ENCODE measurements at places on chromosomes 5 and 9.

DNA sequence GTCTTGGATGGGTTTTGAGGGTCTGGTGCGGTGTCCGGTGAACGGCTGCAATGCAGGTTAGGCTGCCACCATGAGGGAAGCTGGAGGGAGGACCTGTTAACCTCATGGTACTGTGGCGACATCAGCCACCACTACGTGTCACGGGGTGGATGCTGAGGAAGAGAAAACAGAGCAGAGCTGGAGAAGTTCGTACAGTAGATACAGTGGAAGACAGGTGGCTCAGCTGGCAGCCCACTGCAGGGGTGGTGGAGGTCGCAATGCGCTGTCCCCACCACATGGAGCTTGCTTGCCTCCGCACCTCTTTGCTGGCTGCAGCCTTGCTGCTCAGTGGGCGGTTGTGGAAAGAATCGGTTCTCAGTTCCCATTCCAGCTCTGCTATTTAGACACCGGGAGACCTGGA, 2.8 kb downstream of the DCANP1 start:
- no peak for DNase-seq

DNA sequence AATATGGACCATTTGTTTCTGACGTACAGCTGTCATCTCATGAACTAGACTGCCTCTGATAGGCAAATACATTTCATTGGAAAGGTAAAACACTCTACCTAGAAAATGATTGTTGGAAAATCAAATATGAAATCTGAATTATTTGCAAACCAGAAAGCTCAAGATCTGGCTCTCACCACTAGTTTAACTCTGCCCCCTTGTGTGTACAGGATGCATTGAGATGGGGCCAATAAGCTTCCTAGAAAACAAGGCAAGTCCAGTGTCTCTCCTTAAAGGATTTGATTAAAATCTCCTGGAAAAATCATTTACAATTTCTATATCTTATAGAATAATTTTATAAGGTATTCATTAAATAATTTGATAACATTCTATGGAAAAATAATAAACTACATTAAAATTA, 311.9 kb upstream of the ANKH start:
- no peak for DNase-seq

DNA sequence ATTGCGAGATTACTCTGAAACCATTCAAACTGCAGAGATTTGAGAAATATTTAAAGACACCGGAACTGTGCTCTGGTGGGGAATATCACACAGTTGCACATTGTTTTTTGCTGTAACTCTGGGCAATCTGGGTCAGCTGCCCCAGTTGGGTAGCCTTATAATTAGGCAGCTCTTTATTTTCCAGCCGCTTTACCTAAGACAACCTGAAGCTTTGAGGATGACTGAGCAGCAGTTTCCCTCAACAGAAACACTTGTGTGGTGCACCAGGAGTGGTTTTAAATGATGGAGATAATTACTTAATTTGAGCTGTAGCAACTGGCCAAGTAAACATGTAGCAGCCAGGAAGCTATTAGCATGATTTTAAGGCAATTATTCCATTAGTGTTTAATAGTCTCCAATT, 2.9 kb downstream of the PLCXD3 start:
- no peak for DNase-seq

- no peak for DNase-seq
Observed at GRCh38 chr5:139882316-139882715, 86.7 kb downstream of the PSD2 start.

DNA sequence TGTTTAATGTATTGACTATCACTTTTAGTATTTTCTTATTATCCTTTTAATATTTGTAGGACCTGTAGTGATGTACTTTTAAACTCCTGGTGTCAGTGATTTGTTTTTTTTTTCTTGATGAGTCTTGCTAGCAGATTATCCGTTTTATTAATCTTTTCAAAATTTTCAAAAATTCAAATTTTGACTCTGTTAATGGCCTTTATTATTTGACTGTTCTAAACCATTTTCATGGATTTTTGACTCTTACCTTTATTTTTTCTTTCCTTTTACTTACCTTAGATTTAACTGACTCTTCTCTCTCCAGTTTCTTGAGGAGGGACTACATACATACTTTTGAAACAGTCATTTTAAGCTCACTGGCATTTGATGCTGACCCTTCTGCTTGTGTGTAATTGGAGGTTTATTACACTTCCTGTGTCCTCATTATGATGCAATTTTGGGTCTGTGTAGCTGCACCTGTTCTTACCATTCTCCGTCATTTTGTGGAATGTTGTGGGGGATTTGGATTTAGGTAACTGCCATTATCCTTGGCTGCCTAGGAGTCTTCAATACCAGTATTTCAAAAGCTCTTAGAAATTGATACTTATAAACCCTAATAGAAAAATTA, 32.0 kb upstream of the EXOC3 start:
- DNase-seq, result no peak

GRCh38 chr5:141958546-141959172, 657 bp upstream of the PCDH12 start:
- no peak for DNase-seq

- DNase-seq, result no peak
Observed at GRCh38 chr5:136133922-136134379, 1.3 kb downstream of the SMAD5 start.

DNA sequence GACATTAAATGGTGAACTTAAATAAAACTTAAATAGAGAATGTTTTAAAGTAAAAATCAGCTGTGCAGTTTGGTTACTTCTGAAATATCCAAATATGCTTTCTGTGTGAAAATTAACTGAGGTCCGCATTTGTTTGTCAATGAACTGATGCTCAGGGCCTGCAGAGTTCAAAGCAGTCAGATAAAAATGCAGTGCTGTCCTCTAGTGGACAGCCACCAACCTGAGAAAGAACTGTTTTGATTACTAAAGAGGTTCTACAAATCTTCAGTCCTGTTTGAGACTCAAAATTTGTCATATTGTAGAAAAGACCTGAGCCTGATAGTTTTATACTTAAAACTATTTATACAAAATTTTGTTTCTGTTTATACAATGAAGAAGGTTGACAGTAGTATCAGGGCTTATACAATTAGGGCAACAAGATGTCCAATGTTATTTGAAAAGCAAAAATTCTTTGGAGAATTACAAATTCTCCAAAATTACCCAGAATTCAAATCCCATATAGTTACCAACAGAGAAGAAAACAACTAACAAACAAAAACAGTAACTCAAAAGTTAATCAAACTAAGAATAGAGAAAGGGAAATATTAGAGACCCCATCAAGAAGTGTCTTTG, 232.3 kb upstream of the TBCA start:
- no peak for DNase-seq

DNA sequence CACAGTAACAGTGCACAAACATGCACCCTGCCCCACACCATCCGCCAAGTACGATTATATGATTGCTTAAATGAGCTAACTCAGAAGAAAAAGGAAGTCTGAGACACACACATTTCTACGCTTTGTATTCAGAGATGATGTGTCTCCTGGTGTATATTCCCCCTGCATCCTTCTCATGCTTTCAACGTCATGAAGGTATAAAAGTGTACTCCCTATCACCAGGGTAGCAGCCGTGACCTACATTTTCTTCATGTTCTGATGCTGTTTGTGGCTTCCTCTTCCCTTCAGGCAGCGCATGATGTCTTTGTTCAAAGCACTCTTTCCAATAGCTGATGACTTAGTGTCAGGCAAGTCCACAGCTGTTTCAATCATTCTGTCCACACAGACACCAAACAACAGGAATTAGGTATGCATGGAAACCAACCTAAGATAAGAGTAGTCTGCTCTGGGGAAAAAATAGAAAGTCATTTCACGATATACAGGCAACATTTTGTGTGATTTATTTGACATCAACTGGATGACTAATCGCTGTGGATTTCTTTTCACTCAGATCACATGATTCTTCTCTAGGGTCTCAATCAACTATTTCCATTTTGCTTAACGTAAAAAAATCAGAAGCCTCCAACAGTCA, 269.4 kb upstream of the PTGER4 start:
- DNase-seq, result peak; percentile 58

DNA sequence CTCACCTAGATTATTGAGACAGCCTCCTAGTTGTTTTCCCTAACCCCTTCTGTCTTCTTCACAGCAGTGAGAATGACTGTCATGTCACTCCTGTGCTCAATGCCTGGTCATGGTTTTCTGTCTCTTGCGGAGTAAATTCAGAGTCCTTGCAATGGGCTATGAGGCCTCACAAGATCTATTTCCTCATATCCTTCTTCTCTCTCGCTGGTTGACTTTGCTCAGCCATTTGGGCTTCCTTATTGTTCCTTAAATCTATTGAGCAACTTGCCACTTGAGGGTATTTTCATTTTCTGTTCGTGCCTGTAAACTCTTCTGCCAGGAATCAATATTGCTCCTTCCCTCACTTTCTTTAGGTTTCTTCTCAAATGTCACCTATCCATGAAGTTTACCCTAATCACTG, 9.0 kb downstream of the PPP3R2 start:
- no peak for DNase-seq

GRCh38 chr9:74322661-74323314, 174.3 kb upstream of the RORB start:
- no peak for DNase-seq

DNA sequence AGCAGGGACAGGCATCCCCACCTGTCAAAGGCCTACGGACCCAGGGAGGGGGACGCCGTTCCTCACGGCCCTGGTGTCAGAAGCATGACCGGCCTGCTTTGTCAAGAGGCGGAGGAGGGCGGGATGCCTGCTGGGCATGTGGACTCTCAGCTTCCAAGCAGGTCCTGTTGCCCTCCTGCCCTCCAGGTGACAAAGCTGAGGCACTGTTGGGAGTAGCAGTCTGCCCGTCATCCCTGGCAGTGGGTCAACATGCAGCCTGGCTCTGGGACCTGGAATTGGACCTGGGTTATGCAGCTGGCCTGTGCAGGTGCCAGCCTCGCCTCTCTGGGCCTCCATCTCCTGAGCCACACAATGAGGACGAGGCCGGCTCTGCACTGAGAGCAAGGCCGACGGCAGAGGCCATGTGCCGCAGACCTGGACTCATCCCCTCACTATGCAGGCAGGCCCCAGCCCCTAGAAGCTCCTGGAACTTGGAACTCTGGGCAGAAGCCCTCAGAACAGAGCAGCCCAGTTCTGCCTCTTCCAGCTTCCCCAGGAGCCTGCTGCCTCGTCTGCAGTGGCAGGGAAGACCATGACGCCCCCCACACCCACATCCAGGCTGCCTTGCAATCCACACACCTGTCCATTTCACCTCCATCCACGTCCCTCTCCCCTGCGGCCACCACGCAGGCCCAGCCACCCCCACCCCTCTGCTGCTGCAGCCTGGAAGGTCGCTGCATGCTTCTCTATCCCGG, 20.8 kb upstream of the FCN1 start:
- DNase-seq, result no peak

- no peak for DNase-seq
Observed at GRCh38 chr9:72382405-72382804, 17.4 kb upstream of the ZFAND5 start.

- no peak for DNase-seq
Observed at GRCh38 chr9:92292338-92293074, 991 bp downstream of the IARS1 start.

DNA sequence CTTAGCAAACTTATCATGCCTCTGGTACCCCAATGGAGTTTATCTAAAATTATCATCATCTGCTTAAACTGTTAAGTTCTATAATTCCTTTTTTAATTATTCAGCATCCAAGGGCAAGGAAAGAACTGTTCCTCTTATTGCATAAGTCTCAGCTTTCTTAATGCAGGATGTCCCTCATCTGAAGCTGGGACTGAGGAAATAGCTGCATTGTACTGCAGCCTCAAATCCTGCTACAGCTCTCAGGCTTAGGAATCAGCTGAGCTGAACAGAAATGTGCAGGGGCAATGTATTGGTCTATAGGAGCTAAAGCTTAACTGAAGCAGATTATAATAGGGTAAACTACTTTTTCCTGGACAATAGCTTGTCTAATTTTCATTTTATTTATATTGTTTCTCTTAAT, 48.0 kb downstream of the HAPLN1 start:
- DNase-seq, result no peak

- no peak for DNase-seq
Observed at GRCh38 chr5:133793756-133794465, 174.5 kb downstream of the C5orf15 start.

GRCh38 chr9:125549891-125550885, 156.8 kb downstream of the MAPKAP1 start:
- DNase-seq, result no peak

DNA sequence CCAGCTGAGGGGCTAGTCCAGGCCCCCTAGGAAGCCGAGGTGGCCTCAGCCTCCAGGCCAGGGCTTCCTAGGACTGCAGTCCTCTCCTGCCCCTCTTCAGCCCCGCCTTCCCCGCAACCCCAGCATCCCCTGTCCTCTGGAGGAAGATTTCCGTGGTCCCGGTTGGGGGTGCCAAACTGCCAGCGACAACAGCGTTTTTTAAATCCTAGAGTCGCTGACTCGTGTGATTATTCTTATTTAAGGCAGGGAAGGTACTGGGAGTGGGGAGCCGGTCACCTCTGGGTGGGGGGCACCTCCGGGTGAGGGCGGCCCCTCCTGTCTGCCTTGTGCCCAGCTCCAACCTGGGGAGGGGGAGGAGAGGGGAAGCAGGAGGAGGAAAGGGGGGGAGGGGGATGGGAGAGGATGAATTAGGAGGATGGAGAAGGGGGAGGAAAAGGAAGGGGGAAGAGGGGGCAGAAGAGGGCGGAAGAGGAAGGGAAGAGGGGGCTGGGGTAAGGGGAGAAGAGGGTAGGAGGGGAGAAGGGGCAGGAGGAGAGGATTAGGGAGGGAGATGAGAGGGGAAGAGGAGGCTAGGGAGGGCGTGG, 173.1 kb upstream of the IER5L start:
- DNase-seq, result no peak

DNA sequence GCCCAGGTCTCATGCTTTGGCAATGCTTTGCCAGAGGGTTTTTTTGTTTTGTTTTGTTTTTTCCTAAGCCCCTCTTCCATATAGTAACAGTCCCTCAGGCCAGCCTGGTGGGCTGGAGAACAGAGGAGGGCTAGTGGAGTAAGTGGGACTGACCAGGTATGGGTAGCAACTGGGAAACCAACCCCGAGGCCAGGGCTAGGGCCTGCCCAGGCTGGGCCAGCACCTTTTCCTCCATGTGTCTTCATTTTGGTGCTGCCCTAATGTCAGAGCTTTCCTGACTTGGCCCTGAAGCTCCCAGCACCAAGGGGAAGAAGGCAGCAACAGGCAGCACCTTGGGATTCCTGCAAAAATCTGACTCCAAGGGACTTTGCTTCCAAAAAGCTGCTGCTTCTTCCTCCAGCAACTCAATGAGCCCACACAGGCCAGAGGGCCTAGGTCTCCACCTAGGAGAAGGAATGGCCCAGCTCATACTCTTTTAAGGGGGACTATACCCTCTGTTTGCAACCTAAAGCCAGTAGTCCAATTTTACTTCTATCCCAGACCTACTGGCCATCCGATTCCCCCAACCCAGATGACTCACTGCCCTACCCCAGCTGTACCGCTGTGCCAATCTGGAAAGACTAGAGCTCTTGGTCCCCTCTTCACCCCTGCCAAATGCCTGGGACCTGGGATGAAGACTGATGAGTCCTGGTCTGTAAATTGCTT, 105.1 kb downstream of the PSD2 start:
- no peak for DNase-seq

DNA sequence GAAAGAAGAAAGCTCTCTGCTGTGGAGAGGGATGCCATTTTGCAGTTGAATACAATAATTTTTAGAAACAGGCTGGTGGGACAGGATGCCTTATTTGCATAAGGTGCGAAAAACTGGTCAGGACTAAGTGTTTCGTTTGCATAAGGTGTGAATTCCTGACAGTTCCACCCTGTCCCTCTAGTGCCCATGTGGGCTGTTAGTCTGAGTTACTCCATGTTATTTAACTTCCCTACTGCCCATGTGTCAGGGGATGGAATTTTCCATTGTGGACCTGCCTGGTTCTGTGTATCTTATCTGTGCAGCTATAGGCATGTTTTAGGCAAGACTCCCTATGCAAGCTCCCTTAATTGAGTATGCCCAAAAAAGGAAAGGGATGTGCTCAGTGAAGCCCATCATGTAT, 35.3 kb upstream of the NFIL3 start:
- DNase-seq, result no peak

Data from activated CD4-positive, CD25-positive, alpha-beta regulatory T cell treated with anti-CD3 and anti-CD28 coated beads, Interleukin-2, amount 50 U/mL, for 16 hours (primary cell).